ENCODE measurements at places on chromosomes 7 and 10.

DNA sequence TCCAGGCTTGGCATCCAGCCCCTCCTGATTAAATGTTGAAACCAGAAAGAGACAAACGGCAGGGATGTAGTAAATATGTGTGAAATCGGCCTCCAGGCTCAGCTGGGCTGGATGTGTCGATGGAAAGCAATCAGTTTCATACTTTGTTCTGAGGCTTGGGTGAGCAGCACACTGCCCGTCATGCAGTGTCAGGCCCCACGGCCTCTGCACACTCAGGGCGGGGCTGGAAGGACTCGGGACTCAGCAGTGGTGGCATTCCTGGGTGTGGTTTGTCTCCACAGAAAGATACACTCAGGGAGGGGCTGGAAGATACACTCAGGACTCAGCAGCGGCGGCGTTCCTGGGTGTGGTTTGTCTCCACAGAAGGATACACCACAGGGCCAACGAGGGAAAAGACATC is 22.0 kb downstream of the ADGRA1 start:
- H3K27ac ChIP-seq: no peak overlapping the region
- H3K4me1 ChIP-seq: no peaks in the 10 kb centered on the region
- peak; percentile 9 for DNase-seq
- no peak overlapping the region for H3K4me3 ChIP-seq
- peaks cover 37% of the 10 kb centered on the region for H3K27me3 ChIP-seq
- H3K36me3 ChIP-seq: no peaks in the 10 kb centered on the region

DNA sequence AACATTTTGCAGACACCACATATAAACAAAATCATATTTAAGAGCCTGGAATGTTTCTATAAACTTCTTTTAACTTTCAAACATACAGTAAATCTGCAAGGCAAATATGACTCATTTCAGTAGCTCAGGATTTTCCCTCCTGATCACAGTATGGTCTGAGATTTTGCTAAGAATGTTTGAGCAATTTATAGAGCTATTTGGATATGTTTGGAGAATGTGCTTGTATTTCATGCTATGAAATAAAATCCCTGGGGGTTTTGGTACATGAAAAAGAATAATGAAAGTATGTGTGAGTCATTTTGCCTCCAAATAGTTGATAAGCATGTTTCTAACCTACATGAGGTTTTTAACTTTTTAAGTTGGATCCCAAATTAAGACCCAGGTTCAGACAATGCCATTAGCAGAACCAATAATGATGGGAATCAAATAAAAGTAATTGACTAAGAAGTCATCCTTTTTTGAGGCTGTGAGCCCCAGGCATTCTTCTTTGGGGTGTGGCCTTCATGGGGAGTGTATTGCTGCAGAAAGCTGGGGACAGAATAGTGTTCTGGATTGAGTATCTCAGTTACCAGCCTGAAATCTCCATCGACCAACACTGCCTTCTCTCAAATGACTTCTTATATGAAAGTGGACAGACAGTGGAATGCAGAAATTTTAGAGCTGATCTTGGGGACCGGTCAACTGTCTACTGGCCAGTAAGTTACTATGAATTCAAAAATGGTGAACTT is 66.1 kb upstream of the AGBL3 start:
- DNase-seq: no peak
- no peak overlapping the region for H3K27ac ChIP-seq
- H3K27me3 ChIP-seq: no peaks in the 10 kb centered on the region
- H3K4me1 ChIP-seq: no peaks in the 10 kb centered on the region

- H3K27me3 ChIP-seq: no peaks in the 10 kb centered on the region
- no peaks in the 10 kb centered on the region for H3K36me3 ChIP-seq
- DNase-seq: no peak
- no peaks in the 10 kb centered on the region for H3K4me1 ChIP-seq
- no peak overlapping the region for H3K27ac ChIP-seq
Measured at GRCh38 chr7:118372530-118372929, 148.0 kb downstream of the ANKRD7 start.

DNA sequence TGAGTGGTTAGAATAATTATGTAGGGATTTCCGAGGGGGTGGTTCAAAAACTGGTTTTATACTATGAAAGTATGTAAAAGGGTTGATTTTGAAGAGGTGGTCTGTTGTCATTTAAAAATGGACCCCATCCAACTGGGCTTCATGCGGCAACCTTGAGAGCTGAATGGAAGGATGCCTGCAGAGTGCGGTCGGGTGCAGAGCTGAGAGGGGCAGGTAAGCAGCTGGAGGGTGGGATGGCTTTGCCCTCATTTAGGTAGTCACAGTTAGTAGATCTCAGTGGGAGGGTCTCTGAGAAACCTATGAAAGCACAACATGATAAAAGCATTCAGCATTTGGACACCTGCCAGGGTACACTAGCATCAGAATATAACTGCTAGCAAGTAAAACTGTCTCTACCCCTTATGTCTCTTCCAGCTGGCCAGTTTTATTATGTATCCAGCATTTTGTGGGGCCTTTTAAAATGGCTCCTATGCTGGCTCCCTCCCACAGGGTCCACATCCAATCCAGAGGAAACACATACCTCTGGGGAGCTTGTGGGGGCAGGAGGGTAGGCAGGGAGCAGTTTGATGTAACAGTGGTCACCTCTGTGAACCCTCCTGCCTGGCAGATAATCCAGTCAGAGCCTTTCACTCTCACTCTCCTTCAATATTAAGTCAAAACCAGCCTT is 75.9 kb upstream of the MAGI2 start:
- peaks cover 10% of the 10 kb centered on the region for H3K4me1 ChIP-seq
- no peaks in the 10 kb centered on the region for H3K36me3 ChIP-seq
- no peaks in the 10 kb centered on the region for H3K27me3 ChIP-seq
- no peak for DNase-seq
- H3K27ac ChIP-seq: no peak overlapping the region
- H3K4me3 ChIP-seq: no peak overlapping the region

GRCh38 chr7:130758429-130759056 is 24.5 kb upstream of the KLF14 start:
- no peak overlapping the region for H3K27ac ChIP-seq
- no peaks in the 10 kb centered on the region for H3K36me3 ChIP-seq
- no peaks in the 10 kb centered on the region for H3K27me3 ChIP-seq
- no peaks in the 10 kb centered on the region for H3K4me1 ChIP-seq
- DNase-seq: no peak

- no peak overlapping the region for H3K27ac ChIP-seq
- H3K4me3 ChIP-seq: no peak overlapping the region
- peaks cover 4% of the 10 kb centered on the region for H3K36me3 ChIP-seq
- no peaks in the 10 kb centered on the region for H3K27me3 ChIP-seq
- peaks cover 4% of the 10 kb centered on the region for H3K4me1 ChIP-seq
Measured at GRCh38 chr10:110275128-110275729, 29.5 kb downstream of the SMNDC1 start.

DNA sequence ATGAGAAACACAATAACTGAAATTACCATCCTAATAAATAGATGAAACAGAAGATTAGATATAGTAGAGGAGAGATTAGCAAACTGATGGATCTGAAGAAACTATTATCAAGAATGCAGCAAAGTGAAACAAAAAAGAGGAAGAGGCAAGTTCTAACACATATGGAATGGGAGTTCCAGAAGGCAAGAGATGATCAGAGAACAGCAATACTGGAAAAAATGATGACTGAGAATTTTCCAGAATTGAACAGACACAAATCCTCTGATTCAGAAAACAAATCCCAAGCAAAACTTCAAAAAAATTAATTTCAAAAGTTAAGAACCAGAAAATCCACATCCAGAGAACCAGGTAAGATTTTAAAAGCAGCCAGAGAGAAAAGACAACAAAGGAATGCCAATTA is 20.2 kb upstream of the CYREN start:
- no peak overlapping the region for H3K4me3 ChIP-seq
- H3K36me3 ChIP-seq: no peaks in the 10 kb centered on the region
- H3K27me3 ChIP-seq: no peaks in the 10 kb centered on the region
- H3K4me1 ChIP-seq: no peaks in the 10 kb centered on the region
- H3K27ac ChIP-seq: no peak overlapping the region

DNA sequence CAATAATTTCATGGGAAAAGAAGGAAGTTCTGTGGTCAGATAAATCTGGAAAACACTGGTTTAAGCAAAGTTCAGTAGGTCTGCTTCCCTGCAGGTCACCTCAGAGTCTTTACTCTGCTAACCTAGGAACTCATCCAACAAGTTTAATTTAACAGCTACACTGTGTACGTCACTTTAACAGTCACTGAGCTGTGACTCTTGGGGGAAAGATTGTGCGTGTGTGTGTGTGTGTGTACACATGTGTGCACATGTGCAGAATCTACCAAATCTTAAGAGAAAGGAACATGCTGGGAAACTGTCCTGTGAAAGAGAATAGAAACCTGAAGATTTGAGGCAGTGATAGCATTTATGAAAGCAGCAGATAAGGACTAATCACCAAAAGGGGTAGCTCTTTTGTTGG is 62.6 kb downstream of the IKZF1 start:
- DNase-seq: no peak
- no peak overlapping the region for H3K27ac ChIP-seq
- H3K27me3 ChIP-seq: peaks cover 94% of the 10 kb centered on the region
- no peaks in the 10 kb centered on the region for H3K4me1 ChIP-seq
- no peak overlapping the region for H3K4me3 ChIP-seq
- H3K36me3 ChIP-seq: no peaks in the 10 kb centered on the region

DNA sequence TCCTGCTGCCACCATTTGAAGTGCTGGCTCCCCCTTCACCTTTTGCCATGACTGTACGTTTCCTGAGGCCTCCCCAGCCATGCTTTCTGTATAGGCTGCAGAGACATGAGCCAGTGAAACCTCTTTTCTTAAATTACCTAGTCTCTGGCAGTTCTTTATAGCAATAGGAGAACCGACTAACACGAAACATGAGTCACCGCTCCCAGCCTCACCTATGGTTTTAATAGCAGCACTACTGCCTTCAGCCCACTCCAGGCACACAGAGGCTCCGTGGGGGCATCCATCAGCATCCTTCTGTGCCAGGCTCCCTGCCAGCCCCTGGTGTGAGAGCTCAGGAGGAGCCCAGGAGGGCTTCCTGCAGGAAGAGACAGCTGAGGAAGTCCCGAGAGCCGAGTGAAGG is 5.5 kb upstream of the ZNF316 start:
- no peak overlapping the region for H3K27ac ChIP-seq
- H3K27me3 ChIP-seq: no peaks in the 10 kb centered on the region
- no peak overlapping the region for H3K4me3 ChIP-seq
- H3K36me3 ChIP-seq: no peaks in the 10 kb centered on the region

DNA sequence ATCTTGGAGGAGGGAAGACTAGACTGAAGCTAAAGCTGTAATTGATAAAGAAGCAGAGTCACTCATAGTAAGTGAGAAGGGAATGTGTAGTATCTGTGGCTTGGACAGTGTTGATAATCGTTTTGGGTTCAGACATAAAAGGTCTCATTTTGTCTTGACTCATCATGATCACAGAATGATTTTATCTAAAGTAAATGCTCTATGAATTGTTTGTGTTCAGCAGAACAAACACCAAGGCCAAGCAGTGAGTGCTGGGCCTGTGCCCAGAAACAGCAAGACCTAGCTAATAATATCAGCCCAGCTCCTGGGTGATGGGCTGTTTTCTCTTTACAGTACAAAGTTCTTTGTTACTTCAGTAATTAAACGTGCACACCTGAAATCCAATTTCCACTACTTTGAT is 26.7 kb upstream of the CD36 start:
- no peaks in the 10 kb centered on the region for H3K27me3 ChIP-seq
- peak overlapping the region; percentile 20 for H3K27ac ChIP-seq
- DNase-seq: peak; percentile 61
- peaks cover 19% of the 10 kb centered on the region for H3K4me1 ChIP-seq
- H3K36me3 ChIP-seq: no peaks in the 10 kb centered on the region
- H3K4me3 ChIP-seq: no peak overlapping the region

DNA sequence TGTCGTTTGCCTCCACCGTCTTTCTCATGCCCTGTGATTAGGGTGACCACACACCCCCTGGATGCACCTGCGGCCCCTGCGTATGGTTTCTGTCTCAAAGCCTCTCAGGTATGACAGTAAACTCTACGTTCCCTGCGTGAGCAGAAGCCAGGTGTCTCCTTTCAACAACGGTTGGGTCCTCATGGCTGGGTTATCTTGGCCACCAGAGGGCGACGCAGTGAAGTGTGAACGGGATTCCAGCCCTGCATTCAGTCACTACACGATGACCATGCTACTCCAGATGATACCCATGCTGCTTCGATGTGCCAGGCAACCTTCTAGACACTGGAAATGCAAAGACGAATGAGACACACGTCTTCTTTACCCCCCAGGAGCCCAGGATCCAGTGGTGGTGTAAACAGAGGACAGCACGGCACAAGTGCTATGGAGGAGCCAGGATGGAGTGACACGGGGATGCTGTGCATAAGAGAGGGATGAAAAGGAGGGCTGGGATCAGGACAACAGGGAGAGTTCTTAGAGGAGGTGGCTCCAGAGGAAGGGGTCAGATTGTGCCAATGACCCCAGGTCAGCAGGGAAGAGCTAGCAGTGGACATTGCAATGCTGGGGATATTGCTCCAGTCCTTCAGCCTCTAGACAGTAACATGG is 228.1 kb upstream of the PFKP start:
- no peaks in the 10 kb centered on the region for H3K4me1 ChIP-seq
- no peak for DNase-seq
- H3K27me3 ChIP-seq: peaks cover 62% of the 10 kb centered on the region
- no peak overlapping the region for H3K4me3 ChIP-seq
- H3K27ac ChIP-seq: no peak overlapping the region
- no peaks in the 10 kb centered on the region for H3K36me3 ChIP-seq

DNA sequence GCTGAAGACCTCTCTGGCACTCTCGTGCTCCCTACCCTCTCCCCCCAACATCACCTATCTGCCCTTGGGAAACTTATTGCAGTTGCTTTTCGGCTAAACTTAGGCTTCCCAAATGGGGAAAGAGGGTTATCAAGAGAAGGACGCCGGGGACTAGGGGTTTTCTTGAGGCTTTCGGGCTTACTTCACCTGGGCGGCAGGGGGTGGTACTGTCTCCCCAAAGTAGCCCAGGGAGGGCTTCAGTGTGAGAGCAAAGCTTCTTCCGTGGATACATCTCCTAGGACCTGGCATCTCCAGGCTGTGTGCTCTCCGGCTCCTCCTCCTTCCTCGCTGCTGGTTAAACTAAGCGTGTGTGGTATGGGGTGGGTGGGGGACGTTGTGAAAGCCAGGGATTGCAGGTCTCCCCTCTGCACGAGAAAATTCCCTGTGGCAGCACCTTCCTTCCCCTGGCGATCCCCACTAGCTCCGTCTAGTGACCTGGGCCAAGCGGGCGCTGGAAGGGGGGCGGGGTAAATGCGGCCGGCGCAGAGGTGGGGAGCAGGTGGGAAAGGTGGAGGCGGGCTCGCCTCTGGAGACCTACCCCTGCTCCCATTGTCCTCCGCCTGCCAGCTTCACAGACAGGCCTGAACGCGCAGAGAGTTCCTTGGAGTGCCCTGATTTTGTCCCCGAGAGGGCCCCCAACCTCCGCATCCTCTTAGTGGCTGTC is 1.1 kb downstream of the PLXDC2 start:
- H3K4me1 ChIP-seq: no peaks in the 10 kb centered on the region
- H3K27ac ChIP-seq: no peak overlapping the region
- H3K4me3 ChIP-seq: no peak overlapping the region
- H3K36me3 ChIP-seq: no peaks in the 10 kb centered on the region
- no peaks in the 10 kb centered on the region for H3K27me3 ChIP-seq

Data from PC-9 (cell line).